ENCODE measurements at places on chromosomes 16 and 17. TPM values are rescaled to one million over a fixed set of nuclear protein-coding genes. Genes with fewer than 3 reads are reported as not detected.

DNA sequence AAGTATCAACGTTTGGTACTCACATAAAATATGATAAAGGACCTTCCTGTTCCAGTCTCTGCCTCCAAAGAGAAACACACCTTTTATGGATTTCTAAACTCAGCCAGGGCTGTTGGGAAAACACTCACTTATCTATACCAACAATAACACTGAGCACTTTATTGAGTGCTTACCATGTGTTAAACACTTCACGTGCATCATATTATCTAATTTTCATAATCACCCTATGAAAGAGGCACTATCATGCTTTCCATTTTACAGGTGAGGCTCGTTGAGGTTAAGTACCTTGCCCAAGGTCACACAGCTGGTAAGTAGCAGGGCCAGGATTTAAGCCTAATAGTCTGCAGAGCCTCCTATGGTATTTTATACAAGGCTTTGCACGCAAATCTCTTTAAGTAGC is 251.5 kb upstream of the SOX9 start:
- no peak for DNase-seq

GRCh38 chr17:76562734-76563148 is 22.9 kb downstream of the PRCD start:
- no peak for DNase-seq

- DNase-seq = no peak
Observed at GRCh38 chr16:11603331-11603750, 16.6 kb upstream of the LITAF start.

Gene RAC3
- 33.6 TPM for total RNA-seq

DNA sequence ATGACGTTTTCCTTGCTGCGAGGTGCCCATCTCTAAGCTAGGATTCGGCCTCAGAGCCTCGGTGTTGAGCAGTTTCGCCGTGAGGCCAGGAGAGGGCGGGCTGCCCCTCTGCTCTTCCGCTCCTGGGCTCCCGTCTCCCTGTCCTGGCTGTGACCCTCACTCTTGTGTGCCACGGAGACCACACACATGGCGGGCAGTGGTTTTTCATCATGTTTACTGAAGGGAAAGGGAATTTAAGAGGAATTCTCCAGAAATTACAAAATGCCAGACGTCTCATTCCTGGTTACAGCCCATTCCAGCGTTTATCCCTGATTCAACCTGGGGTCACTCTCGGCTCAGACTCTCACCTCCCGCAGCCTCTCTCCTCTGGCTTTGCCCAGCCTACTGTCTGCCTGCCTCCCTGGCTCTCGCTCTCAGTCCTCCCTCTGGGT is 96.8 kb upstream of the ELAC2 start:
- DNase-seq = peak; percentile 65

DNA sequence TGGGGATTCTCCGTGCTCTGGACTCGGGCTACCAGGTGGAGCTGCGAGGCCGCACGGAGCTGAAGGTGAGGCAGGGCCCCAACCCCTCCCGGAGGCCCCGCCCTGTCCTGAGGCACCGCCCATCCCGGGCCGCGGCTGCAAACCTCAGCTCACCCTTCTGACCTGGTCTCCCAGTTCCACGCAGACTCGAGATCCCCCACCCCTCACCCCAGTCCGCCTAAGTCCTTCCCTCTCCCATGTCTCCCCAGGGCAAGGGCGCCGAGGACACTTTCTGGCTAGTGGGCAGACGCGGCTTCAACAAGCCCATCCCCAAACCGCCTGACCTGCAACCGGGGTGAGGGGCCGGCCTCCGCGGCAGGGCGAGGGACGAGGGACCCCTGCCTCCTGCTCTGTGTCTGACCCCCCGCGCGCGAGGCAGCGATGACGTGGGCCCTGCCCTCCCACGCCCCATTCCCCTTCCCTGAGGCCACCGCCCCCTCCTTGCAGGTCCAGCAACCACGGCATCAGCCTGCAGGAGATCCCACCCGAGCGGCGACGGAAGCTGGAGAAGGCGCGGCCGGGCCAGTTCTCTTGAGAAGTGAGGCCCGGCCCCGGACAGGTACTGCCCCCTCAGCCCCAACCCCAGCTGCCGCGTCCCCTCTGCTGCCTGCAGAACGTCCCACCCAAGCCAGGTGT is 13.7 kb downstream of the GUCY2D start:
- peak; percentile 56 for DNase-seq

DNA sequence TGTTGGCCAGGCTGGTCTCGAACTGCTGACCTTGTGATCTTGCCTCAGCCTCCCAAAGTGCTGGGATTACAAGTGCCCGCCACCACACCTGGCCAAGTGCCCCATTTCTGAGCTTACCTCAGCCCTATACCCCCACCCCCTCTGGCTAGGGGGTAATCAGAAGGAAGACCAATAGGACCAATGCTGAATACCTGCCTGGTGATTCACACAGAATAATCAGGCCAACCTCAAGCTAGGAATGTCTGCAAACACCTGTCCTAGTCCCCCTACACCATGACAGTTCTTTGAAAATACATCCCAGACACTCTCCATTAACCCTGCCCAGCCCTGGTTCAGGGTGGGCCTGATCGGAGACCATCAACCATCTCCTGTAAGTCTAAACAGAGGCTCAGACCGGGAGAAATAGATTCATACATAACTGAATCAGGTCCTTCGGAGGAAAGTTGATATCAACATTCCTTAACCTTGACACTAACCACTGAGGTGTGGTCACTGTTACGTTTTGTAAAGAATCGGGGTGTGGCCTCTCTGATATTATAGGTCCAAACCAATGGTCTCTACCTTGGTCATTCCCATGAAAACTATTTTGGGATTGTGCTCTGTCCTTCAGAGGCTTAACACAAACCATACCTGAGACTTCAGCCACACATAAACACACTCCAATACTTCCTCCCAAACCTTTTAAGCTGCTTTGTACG is 130.8 kb downstream of the GAS7 start:
- DNase-seq = no peak

GRCh38 chr16:13070268-13070667 is 168.9 kb downstream of the SHISA9 start:
- no peak for DNase-seq

Gene MYH13
- total RNA-seq = not detected

GRCh38 chr16:69905171-69905555 is 46.0 kb upstream of the CLEC18A start:
- DNase-seq = no peak

Gene TBC1D3G
- total RNA-seq = not detected

DNA sequence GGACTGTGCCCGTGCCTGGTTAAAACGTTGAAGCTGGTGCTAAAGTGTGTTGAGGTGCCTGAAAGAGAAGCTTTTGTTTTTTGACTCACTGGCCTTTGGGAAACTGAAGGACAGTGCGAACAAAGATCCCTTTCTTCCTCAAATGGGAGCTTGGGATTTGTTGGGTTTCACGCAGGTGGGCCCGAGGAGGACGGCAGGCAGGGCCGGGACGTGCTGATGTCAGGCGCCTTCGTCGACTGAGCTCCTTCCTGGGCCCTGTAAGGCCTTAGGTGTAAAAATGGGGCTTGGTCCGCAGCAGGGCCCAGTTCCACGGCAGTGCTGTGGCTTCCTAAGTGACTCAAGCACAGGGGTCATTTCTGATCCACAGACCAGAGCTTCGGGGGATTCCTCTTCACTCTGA is 106.9 kb downstream of the BANP start:
- DNase-seq = peak; percentile 13

DNA sequence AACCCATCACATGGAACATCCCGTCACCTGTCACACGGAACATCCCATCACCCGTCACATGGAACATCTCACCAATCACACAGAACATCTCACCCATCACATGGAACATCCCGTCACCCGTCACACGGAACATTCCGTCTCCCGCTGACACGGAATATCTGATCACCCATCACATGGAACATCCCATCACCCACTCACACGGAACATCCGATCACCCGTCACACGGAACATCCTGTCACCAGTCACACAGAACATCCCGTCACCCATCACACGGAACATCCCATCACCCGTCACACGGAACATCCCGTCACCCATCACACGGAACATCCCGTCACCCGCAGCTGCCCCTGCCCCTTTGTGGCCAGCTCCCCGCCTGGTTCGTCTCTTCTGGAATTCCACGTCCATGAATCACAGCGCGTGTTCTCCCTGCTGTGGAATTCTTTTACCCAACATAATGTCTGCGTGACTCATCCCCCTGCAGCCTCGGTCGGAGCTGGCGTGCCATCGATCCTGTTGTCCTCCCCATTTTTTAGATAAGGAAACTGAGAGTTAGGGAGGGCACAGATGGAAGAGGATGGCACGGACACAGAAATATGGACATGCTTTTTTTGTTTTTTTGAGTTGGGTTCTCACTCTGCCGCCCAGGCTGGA is 5.6 kb downstream of the CPNE7 start:
- DNase-seq = no peak

DNA sequence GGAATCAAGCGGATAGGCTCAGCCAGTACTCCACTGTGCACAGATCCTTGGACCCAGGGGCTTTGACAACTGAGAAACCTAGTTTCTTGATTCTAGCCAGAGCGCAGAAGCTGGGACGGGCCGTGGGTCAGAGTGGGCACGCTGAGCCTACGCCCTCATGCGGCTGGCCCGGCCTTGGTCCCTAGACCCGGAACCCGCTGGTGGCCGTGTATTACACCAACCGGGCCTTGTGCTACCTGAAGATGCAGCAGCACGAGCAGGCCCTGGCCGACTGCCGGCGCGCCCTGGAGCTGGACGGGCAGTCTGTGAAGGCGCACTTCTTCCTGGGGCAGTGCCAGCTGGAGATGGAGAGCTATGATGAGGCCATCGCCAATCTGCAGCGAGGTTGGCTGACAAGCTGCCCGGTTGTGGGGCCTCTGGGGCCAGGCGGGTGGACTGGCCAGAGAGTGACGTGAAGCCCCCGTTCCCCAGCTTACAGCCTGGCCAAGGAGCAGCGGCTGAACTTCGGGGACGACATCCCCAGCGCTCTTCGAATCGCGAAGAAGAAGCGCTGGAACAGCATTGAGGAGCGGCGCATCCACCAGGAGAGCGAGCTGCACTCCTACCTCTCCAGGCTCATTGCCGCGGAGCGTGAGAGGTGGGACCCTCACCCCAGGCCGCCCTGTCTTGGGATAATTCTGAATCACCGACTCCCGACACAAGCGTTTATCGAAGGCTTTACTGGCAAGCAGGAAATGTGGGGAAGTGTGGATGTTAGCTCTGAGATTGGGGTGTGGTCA is 946 bp downstream of the STUB1 start:
- DNase-seq = no peak

DNA sequence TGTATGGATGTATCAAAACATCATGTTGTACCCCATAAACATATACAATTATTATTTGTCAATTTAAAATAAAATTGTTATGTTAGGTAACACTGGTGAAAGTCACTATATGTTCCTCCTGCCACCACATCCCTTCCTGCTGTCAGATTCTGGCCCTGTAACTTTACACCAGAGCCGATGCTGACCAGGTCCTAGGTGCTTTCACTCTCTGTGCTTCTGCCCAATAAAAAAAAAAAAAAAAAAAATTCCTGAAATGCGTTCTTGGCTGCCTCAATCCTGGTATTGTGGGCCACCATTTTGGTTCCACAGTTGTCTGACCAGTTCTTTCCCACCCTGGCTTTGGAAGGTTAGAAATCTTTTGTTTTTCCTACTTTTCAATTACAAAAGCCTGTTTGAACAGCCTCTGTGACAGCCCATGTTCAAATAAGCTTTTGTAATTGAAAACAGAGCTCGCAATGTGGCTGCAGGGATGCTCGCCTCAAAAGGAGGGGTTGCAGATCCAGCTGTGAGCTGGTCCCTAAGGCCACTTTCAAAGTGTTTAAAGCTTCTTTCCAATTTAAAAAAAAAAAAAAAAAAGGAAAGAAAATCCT is 831.0 kb upstream of the EEF2KMT start:
- no peak for DNase-seq

DNA sequence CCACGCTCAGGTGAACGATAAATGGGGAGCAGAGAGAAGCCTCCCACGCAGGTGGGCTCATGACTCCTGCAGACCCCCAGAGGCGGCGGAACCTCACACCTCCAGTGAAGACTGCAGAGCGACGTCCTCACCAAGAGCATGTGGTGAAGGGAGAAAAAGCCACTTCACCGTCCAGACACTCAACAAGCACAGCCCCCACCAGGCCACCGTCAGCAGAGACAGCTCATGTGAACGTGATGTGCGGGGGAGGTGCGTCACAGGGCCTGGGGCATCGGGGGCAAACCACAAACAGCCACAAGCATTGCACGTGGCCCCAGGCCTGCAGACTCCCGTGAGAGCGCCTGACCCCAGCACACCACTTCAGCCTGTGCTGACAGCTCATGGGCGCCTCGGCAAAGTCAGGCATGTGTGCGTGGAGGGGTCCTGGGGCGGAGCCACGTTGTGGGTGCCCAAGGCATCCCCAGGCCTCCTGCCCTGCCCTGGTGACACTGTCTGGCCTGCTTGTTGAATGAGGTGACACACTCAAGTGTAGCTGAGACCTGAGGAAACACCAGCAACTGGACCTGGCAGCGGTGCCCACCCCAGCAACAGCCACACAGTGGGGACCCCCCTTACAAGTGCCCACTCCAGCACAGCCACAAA is 19.0 kb downstream of the LMF1 start:
- DNase-seq = no peak

GRCh38 chr16:25189305-25189704 is 27.4 kb upstream of the AQP8 start:
- DNase-seq = no peak

Gene CD300C
- total RNA-seq = not detected

GRCh38 chr17:30965686-30966085 is 5.2 kb upstream of the RNF135 start:
- no peak for DNase-seq

- DNase-seq = no peak
Observed at GRCh38 chr16:74837056-74837455, 62.4 kb upstream of the FA2H start.

GRCh38 chr16:1493746-1494094 is 560 bp downstream of the TELO2 start:
- DNase-seq = no peak

DNA sequence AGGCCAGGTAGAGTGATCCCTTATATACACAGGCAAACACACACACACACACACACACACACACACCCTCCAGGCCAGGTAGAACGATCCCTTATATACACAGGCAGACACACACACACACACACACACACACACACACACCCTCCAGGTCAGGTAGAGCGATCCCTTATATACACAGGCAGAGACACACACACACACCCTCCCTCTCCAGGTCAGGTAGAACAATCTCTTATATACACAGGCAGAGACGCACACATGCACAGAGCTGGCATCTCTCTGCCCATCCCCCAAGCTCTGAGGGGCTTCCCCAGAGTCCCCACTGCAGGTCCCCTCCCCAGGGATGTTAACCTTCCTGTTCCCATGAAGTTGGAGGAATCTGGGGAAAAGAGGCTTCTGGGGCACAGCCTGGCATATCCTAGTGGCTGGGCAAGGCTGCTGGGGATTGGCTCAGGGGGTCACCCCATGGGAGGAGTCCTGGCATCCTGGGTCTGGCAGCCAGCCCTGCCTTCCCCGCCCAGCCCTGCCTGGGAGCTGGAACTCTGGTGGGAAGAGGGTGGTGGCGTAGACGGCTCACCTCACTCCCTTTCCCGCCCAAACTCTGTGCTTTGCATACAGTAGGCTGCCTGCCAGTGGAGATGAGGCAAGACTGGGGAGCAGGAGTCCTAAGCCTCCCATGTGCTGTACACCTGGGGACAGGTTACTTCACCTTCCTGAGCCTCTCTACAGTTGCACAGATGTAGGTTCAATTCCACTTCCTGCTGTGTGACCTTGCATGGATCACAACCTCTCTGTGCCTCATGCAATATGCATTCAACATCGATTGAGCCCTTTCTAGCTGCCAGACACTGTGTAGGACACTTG is 41.8 kb downstream of the TEKT5 start:
- DNase-seq = no peak

Gene RAB37
- 0.24 TPM for total RNA-seq

Measured in mesothelial cell of epicardium (in vitro differentiated cells).